ENCODE measurements at places on chromosomes 12 and 14. TPM values are rescaled to one million over a fixed set of nuclear protein-coding genes. Genes with fewer than 3 reads are reported as not detected.

- no peak overlapping the region for H3K4me3 ChIP-seq
- H3K27ac ChIP-seq, result no peak overlapping the region
- DNase-seq, result no peak
Observed at GRCh38 chr12:115857160-115857920, 420.2 kb downstream of the MED13L start.

- H3K4me3 ChIP-seq, result no peak overlapping the region
- DNase-seq, result no peak
- H3K27ac ChIP-seq, result no peak overlapping the region
- H3K36me3 ChIP-seq, result peaks cover 3% of the 10 kb centered on the region
- H3K4me1 ChIP-seq, result no peaks in the 10 kb centered on the region
Observed at GRCh38 chr14:92559486-92559885, 45.9 kb downstream of the RIN3 start.

TCL1B gene
- not detected for total RNA-seq

- H3K36me3 ChIP-seq, result no peaks in the 10 kb centered on the region
- H3K4me1 ChIP-seq, result no peaks in the 10 kb centered on the region
- no peak overlapping the region for H3K4me3 ChIP-seq
Observed at GRCh38 chr14:58138714-58139482, 13.1 kb downstream of the ARMH4 start.

DNA sequence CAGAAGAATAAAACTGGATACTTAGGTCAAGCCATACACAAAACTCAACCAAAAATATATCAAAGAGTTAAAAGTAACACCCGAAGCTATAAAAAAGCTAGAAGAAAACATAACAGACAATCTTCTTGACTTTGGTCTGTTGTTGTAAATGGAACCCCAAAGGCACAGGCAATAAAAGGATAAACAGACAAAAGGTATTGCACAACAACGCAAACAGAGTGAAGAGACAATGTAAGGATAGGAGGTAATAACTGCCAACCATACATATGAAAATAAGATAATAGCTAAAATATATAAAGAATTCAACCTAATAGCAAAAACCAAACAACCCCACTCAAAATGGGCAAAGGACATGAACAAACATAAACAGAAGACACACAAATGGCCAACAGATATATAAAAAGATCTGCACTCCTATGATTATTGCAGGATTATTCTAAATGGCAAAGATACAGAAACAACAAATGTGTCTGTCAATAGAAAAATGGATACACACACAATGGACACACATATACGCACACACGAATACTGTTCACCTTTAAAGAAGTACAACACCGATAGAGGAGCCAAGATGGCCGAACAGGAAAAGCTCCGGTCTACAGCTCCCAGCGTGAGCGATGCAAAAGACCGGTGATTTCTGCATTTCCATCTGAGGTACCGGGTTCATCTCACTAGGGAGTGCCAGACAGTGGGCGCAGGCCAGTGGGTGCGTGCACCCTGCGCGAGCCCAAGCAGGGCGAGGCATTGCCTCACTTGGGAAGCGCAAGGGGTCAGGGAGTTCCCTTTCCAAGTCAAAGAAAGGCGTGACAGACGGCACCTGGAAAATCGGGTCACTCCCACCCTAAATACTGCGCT is 1137.1 kb downstream of the FSCB start:
- H3K27me3 ChIP-seq, result no peaks in the 10 kb centered on the region
- DNase-seq, result no peak
- no peak overlapping the region for H3K4me3 ChIP-seq
- no peaks in the 10 kb centered on the region for H3K4me1 ChIP-seq
- no peaks in the 10 kb centered on the region for H3K36me3 ChIP-seq
- no peak overlapping the region for H3K27ac ChIP-seq

GRCh38 chr12:29754235-29755189 is 29.2 kb downstream of the TMTC1 start:
- DNase-seq, result no peak
- peaks cover 7% of the 10 kb centered on the region for H3K27me3 ChIP-seq
- H3K36me3 ChIP-seq, result peaks cover 6% of the 10 kb centered on the region
- H3K4me1 ChIP-seq, result peaks cover 25% of the 10 kb centered on the region

Measured in mesothelial cell of epicardium (in vitro differentiated cells).